ENCODE measurements at places on chromosomes 13 and 19. TPM values are rescaled to one million over a fixed set of nuclear protein-coding genes. Genes with fewer than 3 reads are reported as not detected.
A peak's percentile ranks its signal among the peaks of the same experiment; 100 is the strongest.

Gene HAUS8
- total RNA-seq: 10.8 TPM

Gene PDCD5
- total RNA-seq: 71.8 TPM

Gene LHB
- not detected for total RNA-seq

Gene FPR3
- 3.4 TPM for total RNA-seq

Gene SLC25A41
- total RNA-seq: not detected

Gene CFAP97D2
- not detected for total RNA-seq

Gene KIR3DL1
- not detected for total RNA-seq

Gene CD209
- 3.3 TPM for total RNA-seq

GRCh38 chr13:43492311-43492710 lies 294.5 kb downstream of the ENOX1 start:
- no peak for DNase-seq

- no peak for DNase-seq
Measured at GRCh38 chr19:30085394-30085793, 143.4 kb downstream of the URI1 start.

- DNase-seq: no peak
Measured at GRCh38 chr19:46691948-46692347, 25.0 kb downstream of the PRKD2 start.

GRCh38 chr19:57161985-57162539 lies 5.2 kb downstream of the DUXA start:
- DNase-seq: no peak

DNA sequence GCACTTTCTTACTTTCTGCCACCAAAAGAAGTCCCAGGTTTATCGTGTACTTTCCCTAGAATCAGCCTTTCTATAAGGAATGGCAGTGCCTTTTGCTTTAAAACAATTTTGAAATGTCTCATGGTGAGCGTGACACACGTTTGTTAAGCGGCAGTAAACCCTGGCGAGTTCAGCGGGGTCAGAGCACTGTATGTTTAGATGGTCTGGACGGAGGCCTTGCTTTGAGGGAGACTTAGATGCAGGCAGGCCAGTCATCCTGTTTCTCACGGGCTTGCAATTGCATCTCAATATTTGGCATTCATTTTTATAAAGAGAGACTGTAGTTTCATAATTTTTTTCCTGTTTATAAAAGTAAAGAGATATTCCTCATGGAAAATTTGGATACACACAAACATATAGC lies 96.4 kb downstream of the TNFRSF19 start:
- DNase-seq: no peak

- peak; percentile 49 for DNase-seq
Measured at GRCh38 chr19:53394522-53394973, 401 bp upstream of the ZNF765 start.

GRCh38 chr19:29417048-29417447 lies 108.7 kb upstream of the VSTM2B start:
- no peak for DNase-seq

DNA sequence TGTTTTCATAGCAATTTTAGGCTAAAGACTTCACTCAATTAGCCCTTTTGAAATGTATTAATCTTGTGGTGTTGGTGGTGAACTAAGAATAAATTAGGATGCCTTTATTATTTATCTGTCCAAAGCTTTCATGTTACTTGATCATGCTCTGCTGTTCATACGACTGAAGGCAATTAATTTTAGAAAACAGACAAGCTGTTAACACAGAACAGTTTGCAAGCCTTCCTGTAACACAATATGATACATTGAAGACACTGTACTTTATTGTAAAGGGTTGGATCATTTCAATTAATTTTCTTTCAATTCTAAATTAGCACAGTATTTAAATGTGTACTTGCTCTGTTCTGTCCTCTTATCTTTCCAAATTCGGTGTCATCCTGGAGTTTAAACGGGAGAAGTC lies 794.3 kb upstream of the MIR17HG start:
- no peak for DNase-seq

All from ureter (tissue), 1 donor.